ENCODE measurements at places on chromosomes 16 and 17.
A peak's percentile ranks its signal among the peaks of the same experiment; 100 is the strongest.

GRCh38 chr16:8863594-8864424 lies 5.0 kb downstream of the CARHSP1 start:
- no peak for DNase-seq

DNA sequence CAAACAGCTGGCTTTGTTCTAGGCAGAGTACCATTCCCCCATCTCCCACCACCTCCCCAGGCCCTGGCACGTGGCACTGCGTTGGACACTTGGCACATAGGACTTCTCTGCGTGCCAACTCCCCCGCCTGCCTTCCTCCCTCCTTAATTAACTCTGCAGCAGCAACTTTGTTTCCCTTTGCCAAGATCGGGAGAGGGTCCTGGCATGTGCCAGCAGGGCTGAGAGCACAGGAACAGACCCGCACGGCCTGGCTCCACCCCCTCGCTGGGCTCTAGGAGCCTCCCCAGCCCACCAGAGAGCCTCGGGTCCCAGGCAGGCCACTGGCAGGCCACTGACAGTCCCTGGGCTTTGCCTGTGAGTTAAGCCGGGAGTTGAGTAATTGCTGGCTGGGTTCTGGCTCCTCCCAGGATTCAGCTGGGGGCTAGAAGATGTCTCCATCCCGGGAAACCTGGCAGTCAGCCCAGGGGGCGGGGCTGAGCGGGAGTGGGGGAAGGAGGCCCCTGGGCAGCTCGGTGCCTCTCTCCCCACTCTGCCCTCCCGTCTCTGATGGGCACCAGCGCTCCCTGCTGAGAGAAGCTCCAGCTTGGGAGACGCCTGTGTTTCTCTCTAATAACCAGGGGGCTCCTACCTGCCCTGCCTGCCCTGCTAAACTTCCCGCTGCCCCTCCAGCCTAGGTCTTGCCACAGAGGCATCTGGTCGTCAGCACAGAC lies 224.0 kb upstream of the TNRC6C start:
- peak; percentile 69 for DNase-seq

DNA sequence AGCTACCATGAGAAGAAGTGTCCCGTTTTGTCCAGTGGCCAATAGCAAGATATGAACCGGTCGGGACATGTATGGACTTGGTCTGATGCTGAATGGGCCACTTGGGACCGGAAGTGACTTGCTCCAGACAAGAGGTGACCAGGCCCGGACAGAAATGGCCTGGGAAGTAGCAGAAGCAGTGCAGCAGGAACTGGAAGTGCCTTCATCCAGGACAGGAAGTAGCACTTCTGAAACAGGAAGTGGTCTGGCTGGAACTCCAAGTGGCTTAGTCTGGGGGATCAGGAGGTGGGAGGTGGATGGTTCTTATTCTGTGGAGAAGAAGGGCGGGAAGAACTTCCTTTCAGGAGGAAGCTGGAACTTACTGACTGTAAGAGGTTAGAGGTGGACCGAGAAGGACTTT lies 5.3 kb downstream of the EFNB3 start:
- no peak for DNase-seq

DNA sequence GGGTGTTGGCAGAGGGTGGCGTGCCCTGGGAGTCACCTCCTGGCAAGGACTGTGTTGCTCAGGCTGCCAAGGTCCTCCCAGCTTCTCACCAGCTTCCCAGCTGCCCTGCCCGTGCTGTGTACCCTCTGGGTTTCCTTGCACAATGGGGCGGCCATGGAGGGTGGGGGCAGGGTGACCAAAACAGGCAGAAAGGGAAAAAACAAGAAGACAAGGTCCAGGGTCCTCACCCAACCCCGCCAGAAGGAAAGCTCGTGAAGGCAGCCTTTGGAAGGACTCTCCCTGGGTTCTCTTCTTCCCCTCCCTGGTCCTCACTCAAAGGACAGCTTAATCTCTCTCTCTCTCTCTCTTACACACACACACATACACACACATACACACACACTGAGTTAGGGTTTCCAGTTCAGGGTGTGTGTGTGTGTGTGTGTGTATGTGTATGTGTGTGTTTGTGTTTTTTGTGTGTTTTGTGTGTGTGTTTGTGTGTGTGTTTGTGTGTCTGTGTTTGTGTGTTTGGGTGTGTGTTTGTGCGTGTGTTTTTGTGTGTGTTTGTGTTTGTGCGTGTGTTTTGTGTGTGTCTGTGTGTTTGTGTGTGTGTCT lies 2.0 kb downstream of the SLC13A5 start:
- DNase-seq, result no peak

DNA sequence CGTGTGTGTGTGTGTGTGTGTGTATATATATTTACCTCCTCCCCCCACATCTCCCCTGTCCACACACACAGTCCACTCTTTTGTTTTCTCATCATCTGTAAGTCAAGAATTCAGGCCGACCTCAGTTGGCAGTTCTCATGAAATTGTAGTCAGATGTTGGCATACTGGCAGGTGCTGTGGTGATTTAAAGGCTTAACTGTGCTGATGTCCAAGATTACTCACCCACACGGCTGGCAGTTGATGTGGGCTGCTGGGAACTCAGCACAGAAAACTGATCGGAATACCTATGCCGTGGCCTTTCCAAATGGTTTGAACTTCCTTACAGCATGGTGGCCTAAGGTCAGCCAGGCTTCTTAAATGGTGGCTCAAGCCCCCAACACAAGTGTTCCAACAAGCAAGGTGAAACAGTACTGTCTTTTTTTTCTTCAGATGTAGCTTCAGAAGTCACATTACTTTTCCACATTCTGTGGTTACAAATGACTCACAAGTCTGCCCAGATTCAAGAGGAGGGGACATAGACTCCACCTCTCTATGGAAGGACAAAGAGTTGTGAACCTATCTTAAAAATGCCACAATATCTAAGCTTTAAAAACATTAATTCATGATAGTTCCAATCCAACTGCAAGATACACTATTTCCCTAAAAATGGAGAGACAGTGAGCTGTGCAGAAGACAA lies 198.5 kb upstream of the HS3ST4 start:
- DNase-seq, result no peak

DNA sequence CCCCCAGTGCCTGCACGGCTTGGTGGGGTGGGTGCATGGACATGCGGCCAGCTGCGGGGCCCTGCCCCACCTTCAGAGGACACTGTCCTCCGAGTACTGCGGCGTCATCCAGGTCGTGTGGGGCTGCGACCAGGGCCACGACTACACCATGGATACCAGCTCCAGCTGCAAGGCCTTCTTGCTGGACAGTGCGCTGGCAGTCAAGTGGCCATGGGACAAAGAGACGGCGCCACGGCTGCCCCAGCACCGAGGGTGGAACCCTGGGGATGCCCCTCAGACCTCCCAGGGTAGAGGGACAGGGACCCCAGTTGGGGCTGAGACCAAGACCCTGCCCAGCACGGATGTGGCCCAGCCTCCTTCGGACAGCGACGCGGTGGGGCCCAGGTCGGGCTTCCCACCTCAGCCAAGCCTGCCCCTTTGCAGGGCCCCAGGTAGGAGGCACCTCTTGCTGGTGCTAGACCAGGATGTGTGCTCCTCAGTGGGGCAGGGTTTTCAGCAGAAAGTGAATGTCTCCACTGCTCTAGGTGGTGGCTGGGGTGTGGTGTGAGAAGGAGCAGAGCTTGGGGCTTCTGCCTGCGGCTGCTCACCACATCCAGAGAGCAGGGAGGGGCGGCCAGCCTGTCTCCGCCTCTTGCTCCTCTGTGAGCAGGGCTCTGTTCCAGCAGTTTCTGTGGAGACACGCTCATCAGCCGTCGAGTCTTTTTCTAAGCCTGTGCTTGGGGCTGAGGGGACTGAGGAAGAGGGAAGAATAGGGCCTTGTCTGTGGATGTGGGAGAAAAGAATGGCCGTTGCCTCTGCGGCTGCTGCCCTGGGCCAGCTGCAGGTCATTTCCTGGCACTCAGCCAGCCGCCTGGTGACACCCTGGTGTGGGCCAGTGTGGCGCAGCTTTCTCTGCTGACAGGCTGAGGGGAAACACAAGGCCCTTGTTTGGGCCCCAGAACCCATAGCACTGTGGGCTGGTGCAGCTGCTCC lies 2.2 kb downstream of the ZNF276 start:
- peak; percentile 21 for DNase-seq

- peak; percentile 64 for DNase-seq
These were observed 142.1 kb downstream of the SEC14L1 start for GRCh38 chr17:77282524-77283515.

- no peak for DNase-seq
These were observed 17.4 kb upstream of the ZNF469 start for GRCh38 chr16:88365244-88365865.

DNA sequence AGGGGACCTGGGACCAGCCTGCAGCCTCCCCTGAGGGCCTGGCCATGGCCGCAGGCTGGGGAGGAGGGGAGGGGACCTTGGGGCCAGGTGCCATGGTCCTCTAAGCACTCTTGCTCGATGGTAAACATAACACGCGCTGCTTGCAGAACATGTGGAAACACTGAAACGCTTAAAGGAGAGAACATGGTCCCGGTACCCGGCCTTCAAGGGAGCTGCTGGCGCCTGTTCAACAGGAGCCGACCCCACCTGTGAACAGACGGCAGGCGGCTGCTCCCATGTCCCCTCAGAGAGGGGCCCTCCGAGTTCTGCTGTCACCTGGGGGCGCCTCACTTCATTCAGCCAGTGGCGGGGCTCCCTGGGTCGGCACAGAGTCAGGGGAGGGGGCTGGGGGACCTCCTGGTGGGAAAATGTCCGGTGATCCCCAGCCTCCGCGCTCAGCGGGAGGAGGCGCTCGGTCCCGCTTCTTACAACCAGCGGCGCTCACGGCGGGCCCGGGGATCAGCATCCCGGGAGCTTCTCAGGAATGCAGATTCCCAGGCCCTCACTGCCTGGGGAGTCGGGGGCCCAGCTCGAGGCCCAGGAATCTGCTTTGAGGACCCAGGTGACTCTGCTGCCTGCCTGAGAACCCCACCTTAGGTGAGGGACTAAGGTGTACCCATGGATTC lies 854 bp upstream of the SSTR5 start:
- DNase-seq, result no peak

- DNase-seq, result peak; percentile 63
These were observed 12.7 kb downstream of the SLC5A11 start for GRCh38 chr16:24858219-24859041.

DNA sequence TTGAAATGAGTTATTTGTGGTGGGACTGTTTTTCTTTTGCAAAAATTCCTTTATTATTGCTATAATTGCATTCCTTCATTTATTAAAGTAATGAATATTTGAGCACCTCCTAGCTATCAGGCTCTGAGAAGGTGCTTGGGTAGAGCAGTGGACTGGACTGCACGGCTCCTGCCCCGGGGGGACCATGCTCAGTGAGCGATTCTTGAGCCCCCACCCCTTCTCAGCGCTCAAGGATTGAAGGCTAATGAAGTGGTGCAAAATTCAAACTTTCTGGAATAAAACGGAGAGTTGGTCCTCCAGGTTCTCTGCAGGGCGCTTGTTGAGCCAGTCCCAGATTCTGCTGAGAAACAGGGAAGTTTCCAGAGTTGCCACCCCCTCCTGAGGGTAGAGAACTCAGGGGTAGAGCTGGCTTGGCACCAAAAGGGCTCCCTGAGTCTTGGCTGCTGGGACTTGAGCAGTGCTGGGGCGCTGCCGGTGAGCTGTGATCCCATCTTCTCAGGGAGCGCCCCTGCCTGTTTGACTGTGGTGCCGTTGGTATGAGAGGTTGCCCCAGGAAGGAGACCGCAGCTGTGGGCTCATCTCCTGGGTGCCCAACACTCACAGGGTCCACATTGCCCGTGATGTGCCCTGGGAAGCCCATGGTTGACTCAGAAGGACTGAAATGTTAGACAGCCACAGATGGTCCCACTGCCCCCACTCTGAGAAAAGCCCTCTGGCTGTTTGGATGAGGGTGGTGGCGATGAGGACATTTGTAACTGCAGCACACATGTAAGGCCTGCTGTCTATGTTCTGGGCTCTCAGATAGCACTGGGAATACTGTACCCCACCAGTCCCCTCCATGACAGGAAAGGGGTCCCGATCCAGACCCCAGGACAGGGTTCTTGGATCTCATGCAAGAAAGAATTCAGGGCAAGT lies 20.0 kb downstream of the KSR1 start:
- DNase-seq, result no peak

DNA sequence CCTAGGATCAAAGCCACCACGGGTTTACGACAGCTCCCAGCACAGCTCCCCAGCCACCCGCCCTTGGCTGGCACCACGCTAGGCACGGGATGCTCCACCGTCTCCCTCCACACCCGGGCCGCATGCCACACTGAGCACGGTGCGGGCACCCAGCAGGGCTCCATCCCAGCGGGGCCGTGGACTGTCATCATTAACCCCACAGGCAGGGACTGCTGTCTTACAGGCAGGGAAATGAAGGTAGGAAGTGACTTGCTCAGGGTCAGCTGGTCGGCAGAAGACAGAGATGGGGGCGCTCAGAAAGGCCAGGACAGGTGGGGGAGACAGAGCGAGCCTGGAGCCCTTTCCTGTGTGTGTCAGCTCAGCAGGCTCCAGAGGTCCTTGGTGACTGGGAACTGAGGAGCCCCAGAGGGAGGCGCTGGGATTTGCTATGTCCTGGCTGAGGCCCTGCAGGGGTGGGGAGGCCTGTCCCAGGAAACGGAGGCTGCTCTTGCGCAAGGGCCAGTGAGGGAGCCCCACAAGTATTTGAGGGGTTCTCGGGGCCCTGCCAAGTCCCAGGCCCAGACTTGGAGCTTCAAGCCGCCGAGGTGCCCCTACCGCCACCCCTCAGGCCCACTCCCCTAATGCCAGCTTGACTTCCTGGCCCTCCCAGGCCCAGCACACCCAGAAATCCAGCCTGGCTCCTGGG lies 3.2 kb downstream of the UBALD1 start:
- peak; percentile 73 for DNase-seq

DNA sequence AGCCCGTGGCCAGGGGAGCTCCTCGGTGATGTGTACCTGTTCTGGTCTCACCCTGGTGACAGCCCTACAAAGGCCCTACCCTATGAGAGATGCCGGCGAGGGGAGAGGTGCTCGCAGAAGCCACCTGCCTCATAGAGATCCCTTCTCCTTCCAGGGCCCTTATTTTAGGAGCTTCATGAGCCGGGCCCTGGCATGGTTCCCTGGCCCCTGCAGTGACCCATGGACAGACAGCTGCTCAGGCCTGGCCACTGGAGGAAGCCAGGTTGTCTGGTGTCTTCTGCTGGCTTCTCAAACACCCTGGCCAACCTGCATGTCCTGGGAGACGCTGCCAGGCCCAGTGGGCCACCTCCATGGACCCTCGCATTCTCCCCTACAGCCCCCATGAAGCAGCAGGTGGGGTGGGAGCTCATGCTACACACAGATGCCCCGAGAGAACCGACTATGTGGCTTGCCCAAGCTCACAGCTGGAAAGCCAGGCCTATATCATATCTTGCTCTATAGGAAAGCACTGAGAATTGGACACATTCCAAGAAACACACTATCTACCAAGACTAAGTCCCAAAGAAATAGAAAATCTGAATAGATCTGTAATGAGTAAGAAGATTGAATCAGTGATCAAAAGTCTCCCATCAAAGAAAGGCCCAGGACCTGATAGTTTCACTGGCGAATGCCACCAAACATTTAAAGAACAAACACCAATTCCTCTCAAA lies 7.2 kb upstream of the AATK start:
- DNase-seq, result no peak
